ENCODE measurements at places on chromosomes 4 and X. TPM values are rescaled to one million over a fixed set of nuclear protein-coding genes. Genes with fewer than 3 reads are reported as not detected.

The RBM46 gene
- not detected for total RNA-seq

The MAGEC1 gene
- total RNA-seq, result not detected

The VEGFD gene
- 3.0 TPM for total RNA-seq

The MEPE gene
- not detected for total RNA-seq

The LRIT3 gene
- total RNA-seq, result 0.16 TPM

The ADH1C gene
- total RNA-seq, result 28.1 TPM

The PCSK1N gene
- 14.0 TPM for total RNA-seq

The SPANXA1 gene
- not detected for total RNA-seq

GRCh38 chrX:72465889-72466288 lies 106.8 kb downstream of the HDAC8 start:
- H3K4me1 ChIP-seq, result no peaks in the 10 kb centered on the region
- no peaks in the 10 kb centered on the region for H3K36me3 ChIP-seq
- no peaks in the 10 kb centered on the region for H3K27me3 ChIP-seq
- DNase-seq, result no peak
- H3K27ac ChIP-seq, result no peak overlapping the region
- no peak overlapping the region for H3K4me3 ChIP-seq

DNA sequence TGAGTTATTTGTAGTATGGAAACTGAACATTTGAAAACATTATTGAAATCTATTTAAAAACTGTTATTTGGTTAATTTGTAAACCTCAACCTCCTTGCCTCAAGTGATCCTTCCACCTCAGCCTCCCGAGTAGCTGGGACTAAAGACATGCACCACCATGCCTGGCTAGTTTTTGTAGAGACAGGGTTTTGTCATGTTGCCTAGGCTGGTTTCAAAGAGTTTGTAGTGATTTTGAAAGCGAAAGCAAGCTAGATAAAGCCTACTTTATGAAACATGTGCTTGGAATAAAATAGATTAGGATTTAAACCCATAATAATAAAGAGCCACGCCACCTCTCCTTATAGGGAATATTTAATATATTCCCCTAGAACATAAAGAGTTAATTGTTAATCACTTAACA lies 23.5 kb downstream of the ARSJ start:
- H3K4me1 ChIP-seq, result peaks cover 5% of the 10 kb centered on the region
- no peaks in the 10 kb centered on the region for H3K36me3 ChIP-seq
- no peak overlapping the region for H3K27ac ChIP-seq

DNA sequence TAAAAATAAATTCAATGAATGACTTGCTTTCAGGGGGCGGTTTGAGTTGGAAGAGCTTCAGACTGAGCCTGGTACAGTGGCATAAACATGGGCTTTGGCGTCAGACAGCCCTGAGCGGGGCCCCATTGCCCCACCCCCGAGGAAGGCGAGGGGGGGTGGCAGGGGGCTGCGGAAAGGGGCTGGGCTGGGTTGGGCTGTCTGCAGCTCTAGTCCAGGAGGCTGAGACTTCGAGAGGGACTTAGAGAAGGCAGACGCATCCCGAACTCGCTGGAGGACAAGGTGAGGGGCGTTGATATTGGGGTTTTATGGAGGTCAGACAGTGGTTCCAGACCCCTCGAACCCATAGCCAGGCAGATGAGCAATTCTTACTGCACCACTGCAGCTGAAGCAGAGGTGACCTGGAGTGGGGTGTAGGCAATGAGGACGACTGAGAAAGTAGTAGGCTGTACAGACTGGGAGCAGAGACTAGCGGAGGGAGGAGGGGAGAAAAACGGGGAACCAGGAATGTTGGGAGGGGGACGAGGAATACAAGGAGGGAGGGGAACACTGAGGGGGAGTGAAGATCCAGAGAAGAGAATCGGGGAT lies at the start of gene MAGED2:
Gene MAGED2 (plus strand): TSS at position 222 of the 585 bp plus-strand sequence. CDS start 1,587 bp downstream, outside the sequence.
- no peaks in the 10 kb centered on the region for H3K36me3 ChIP-seq
- H3K4me1 ChIP-seq, result peaks cover 12% of the 10 kb centered on the region

DNA sequence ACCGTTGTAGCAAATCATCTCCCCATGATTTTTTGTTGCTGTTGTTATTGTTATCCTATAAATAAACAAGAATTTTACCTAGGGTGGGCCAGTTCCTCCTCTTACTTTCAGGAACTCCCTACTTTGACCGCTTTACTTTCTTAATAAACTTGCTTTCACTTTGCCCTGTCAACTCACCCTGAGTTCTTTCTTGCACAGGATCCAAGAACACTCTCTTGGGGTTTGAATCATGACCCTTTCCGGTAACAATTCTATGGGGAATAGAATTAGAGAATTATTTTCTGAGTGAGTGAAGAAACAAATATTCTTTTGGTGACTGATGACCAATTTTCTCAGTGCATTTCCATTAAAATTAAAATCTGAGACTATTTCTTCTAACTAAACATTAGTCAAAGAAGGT lies 584.0 kb upstream of the TENM3 start:
- no peaks in the 10 kb centered on the region for H3K4me1 ChIP-seq
- H3K27ac ChIP-seq, result no peak overlapping the region
- H3K36me3 ChIP-seq, result no peaks in the 10 kb centered on the region
- H3K27me3 ChIP-seq, result no peaks in the 10 kb centered on the region

GRCh38 chr4:178958725-178959440 lies 1516.6 kb upstream of the AGA start:
- H3K4me3 ChIP-seq, result no peak overlapping the region
- no peaks in the 10 kb centered on the region for H3K27me3 ChIP-seq
- no peak overlapping the region for H3K27ac ChIP-seq
- H3K36me3 ChIP-seq, result no peaks in the 10 kb centered on the region
- H3K4me1 ChIP-seq, result no peaks in the 10 kb centered on the region
- DNase-seq, result no peak

DNA sequence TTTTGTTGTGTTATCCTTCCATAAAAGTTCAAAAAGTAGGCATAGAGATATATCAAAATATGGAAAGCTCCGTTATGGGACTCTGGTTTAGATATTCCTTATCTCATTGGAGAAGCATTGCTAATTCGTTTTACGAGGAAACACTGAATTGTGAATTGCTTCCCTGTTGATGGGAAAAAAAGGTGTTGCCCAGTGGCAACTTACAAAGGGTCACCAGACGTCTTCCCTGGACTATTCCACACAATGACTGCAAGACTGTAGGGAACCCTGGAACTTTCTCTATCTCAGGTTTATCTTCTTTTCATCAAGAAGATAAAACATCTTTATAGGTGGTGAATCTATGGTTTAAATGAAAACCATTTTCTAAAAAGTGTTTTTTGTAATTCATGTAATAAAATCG lies 137.7 kb downstream of the MID1 start:
- DNase-seq, result no peak
- no peaks in the 10 kb centered on the region for H3K36me3 ChIP-seq
- no peaks in the 10 kb centered on the region for H3K27me3 ChIP-seq
- no peaks in the 10 kb centered on the region for H3K4me1 ChIP-seq
- no peak overlapping the region for H3K27ac ChIP-seq

GRCh38 chrX:20665481-20665880 lies 398.8 kb upstream of the RPS6KA3 start:
- no peak overlapping the region for H3K27ac ChIP-seq
- DNase-seq, result no peak
- H3K4me3 ChIP-seq, result no peak overlapping the region
- H3K4me1 ChIP-seq, result no peaks in the 10 kb centered on the region
- no peaks in the 10 kb centered on the region for H3K27me3 ChIP-seq

DNA sequence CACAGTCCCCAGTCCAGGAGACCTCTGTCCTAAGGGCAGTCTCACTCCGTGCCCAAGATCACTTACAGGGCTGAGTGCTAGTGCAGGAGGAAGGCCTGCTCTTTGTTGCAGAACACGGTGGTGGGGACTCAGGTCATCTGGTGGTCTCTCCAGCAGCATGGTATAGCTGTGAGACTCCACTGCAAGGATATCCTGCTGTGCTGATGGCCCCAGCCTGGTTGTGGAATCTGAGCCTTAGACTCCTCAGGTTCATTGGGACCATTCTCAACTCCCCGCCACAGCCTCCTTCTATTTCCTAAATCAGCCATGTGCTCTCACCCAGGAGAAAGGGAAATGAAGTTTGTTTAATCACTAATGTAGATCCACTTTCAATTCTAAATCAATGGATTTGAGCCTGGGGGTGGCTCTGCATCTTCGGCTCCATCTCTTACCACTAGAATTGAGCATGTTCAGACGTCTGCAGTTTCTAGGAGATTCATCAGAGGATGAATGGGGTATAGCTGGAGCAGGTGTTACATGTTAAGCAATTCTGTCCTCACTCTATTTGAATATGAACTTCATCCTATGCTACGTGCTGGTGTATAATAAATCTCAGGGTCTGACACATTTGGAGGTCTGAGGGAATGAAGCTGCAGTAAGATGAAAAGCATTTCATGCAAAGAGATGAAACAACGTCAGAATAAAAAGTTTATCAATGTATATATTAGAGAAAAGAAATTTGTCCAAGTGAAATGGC lies 189.2 kb downstream of the MGST2 start:
- DNase-seq, result no peak
- no peaks in the 10 kb centered on the region for H3K36me3 ChIP-seq
- H3K27ac ChIP-seq, result no peak overlapping the region
- peaks cover 3% of the 10 kb centered on the region for H3K4me1 ChIP-seq
- no peaks in the 10 kb centered on the region for H3K27me3 ChIP-seq

DNA sequence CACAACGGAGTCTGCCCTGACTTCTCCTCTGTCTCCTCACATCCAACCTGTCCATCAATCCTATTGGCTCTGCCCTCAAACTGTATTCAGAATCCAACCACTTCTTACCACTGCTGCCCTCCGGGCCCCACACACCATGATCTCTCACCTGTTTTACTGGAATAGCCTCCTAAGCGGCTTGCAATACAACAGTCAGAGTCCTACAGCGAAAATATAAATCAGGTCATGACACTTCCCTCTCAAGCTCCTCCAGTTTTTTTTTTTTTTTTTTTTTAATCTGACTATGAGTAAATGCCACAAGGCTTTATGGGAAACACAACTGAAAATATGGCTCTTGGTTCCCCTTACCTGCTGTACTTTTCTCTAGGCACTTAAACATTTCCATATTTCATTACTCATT lies 42.8 kb downstream of the SHISA3 start:
- H3K36me3 ChIP-seq, result no peaks in the 10 kb centered on the region
- no peak overlapping the region for H3K27ac ChIP-seq
- no peaks in the 10 kb centered on the region for H3K4me1 ChIP-seq
- no peak overlapping the region for H3K4me3 ChIP-seq
- no peaks in the 10 kb centered on the region for H3K27me3 ChIP-seq

DNA sequence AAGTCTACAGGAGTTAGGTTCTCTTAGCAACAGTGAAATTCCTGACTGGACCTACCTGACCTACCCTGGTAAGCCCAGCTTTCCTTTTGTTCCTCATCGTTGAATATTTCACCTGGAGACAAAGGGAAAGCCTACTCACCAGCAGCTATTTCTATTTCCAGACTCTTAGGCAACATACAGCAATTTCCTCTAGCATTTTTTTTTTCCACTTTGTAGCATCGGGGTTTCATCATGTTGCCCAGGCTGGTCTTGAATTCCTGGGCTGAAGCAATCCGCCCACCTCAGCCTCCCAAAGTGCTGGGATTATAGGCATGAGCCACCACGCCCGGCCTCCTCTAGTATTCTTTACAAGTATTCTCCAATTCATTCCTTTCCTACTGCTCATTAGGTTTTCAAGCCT lies 6.8 kb upstream of the S100G start:
- no peak overlapping the region for H3K27ac ChIP-seq
- no peaks in the 10 kb centered on the region for H3K36me3 ChIP-seq
- no peak overlapping the region for H3K4me3 ChIP-seq
- no peak for DNase-seq
- no peaks in the 10 kb centered on the region for H3K4me1 ChIP-seq

DNA sequence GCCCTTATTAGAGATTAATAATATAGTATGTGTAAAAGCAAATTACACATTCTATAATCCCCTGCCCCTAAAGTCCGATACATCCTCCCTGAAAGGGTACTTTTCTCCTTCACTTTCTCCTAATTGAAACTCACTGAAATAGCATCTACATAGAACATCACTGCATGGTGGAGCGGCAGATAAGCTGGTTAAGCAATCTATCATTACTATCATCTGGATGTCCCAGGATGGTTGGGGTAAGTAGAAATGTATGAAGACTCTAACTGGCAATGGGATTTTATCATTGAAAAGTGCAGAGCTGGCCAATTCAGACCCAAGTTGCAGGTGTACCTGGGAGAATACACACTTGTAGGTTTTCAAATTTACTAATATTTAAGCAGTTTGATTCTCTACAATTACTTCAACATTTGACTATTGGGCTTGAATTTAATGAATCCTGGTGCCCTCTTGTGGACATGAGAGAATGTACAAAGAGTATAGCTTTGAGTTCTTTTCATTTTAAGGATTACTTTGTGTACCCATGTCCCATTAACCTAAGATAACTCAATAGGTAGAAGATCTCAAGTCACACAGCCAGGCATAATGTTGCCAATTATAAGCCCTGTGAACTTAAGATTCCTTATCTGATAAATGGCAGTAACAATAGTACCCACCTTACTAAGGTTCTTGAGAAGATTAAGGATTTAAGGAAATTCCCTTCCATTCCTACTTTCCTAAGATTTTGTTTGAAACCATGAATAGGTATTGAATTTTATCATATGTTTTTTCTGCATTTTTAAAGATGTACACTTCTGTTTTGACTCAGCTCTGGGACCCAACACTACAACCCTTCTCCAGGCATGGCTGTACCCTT lies 69.8 kb downstream of the SHROOM3 start:
- no peaks in the 10 kb centered on the region for H3K36me3 ChIP-seq
- no peaks in the 10 kb centered on the region for H3K4me1 ChIP-seq
- H3K27ac ChIP-seq, result no peak overlapping the region
- no peaks in the 10 kb centered on the region for H3K27me3 ChIP-seq

DNA sequence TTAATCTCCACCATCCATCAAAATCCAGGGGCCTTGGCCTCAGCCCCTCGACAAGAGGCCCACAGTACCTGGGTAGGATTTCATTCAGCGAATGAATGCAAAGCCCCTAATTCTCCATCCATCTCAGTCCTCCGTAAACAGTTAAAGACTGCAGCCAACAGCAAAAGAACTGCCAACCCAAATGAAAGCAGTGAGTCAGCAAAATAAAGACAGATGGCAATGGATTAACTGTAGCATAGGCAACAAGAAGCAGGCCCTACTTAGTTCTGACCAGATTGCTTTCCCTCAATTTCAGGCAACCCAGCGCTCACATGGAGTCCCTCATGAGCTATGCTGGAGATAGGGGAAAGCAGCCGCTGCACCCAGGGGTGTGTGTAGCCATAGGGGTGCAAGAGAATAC lies 21.4 kb downstream of the PLAC1 start:
- no peak overlapping the region for H3K27ac ChIP-seq
- no peaks in the 10 kb centered on the region for H3K4me1 ChIP-seq
- H3K27me3 ChIP-seq, result no peaks in the 10 kb centered on the region
- no peak for DNase-seq

GRCh38 chr4:83080561-83080960 lies 34.0 kb downstream of the PLAC8 start:
- no peaks in the 10 kb centered on the region for H3K4me1 ChIP-seq
- H3K27ac ChIP-seq, result no peak overlapping the region
- no peak overlapping the region for H3K4me3 ChIP-seq
- no peak for DNase-seq
- H3K27me3 ChIP-seq, result no peaks in the 10 kb centered on the region
- no peaks in the 10 kb centered on the region for H3K36me3 ChIP-seq

- peak; percentile 22 for DNase-seq
- H3K4me3 ChIP-seq, result peak overlapping the region; percentile 51
- no peaks in the 10 kb centered on the region for H3K27me3 ChIP-seq
- H3K27ac ChIP-seq, result peak overlapping the region; percentile 66
- no peaks in the 10 kb centered on the region for H3K36me3 ChIP-seq
Measured at GRCh38 chr4:212438-213188, 88.3 kb downstream of the ZNF718 start.

- DNase-seq, result no peak
- no peak overlapping the region for H3K4me3 ChIP-seq
- no peaks in the 10 kb centered on the region for H3K36me3 ChIP-seq
- no peak overlapping the region for H3K27ac ChIP-seq
- H3K27me3 ChIP-seq, result no peaks in the 10 kb centered on the region
Measured at GRCh38 chrX:4936315-4936714, 1222.9 kb upstream of the PRKX start.

GRCh38 chr4:168804146-168804545 lies 205.9 kb downstream of the CBR4 start:
- no peaks in the 10 kb centered on the region for H3K36me3 ChIP-seq
- H3K27ac ChIP-seq, result peak overlapping the region; percentile 51
- no peak for DNase-seq
- H3K27me3 ChIP-seq, result no peaks in the 10 kb centered on the region
